ENCODE measurements at places on chromosomes 11 and 22.

- no peak for DNase-seq
Observed at GRCh38 chr11:44005063-44005701, 42.6 kb upstream of the ACCSL start.

- no peak for DNase-seq
Observed at GRCh38 chr11:9719566-9720289, 55.9 kb downstream of the SWAP70 start.

- no peak for DNase-seq
Observed at GRCh38 chr22:22823131-22823810, 64.3 kb upstream of the IGLL5 start.

DNA sequence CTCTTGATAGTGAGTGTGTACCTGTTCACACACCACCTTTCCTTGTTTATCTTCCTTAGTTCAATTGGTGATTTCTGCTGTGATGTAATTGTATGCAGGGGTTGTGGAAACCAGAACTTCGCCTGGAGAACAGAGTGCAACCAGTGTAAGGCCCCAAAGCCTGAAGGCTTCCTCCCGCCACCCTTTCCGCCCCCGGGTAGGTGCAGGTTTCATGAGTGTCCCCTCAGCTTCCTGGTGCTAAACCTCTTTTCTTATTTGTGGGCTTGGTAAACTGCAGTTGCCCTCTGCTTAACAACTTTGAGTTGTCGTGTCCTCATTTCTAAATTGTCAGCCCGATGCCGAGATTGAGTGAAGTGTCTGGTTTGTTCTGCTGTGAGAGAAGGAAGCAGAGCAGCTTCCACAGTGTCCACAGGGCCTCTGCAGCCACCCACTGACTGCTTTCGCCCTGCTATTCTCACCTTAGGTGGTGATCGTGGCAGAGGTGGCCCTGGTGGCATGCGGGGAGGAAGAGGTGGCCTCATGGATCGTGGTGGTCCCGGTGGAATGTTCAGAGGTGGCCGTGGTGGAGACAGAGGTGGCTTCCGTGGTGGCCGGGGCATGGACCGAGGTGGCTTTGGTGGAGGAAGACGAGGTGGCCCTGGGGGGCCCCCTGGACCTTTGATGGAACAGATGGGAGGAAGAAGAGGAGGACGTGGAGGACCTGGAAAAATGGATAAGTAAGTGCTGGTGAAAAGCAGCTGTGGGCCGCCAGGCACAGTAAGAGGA lies 7.1 kb upstream of the GAS2L1 start:
- DNase-seq, result no peak

- no peak for DNase-seq
Observed at GRCh38 chr11:130043575-130043974, 26.1 kb upstream of the APLP2 start.

GRCh38 chr11:79949574-79949973 lies 508.7 kb upstream of the TENM4 start:
- no peak for DNase-seq

DNA sequence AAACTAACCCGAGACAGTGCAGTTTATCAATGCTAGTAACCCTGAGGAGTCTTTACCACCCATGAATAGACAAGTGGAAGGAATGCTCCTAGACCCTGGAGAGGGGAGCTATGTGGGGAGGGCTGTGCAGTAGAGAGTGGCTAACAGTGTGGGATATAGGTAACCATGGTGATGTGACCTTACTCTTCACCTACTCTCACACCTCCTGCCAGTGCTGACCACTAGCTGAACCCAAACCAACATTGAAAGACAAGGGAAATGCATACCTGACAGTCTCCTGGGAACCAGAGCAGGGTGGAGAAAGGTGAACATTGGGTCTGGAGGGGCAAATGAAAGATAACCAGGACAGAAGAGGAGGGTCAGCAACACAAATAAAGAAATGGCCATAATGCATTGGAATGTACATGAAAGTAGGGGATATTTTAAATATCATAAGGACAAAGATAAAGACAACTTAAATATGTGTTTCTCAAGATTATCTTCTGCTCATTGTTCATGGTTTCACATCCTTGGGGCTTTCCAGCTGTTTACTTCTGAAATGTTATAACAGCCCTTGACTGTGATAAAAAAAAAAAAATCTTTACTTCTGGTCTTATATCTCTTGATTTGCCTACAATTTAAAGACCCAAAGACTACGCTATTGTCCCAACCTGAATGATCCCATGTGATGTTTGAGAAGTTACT lies 983.3 kb upstream of the TENM4 start:
- DNase-seq, result no peak

DNA sequence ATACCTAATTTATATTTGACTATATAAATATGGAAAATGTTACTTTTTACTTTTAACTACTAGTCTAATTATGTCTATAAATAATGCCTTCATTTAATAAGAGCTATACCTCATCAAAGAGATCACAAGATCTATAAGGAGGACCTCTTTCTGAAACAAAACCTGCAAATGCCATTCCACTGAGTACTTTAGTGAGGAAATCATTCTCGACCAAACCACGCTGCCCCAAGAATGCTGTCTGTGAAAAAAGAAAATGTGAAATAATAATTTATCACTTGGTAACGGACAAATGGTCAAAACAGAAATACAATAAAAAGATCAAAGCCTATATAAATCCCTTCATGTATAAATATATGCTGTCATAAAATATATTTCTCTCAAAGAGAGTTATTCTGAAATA lies 301.7 kb downstream of the SBF2 start:
- DNase-seq, result peak; percentile 42

- DNase-seq, result no peak
Observed at GRCh38 chr11:124737638-124738305, 2.0 kb upstream of the NRGN start.

Data from fibroblast of skin of scalp (primary cell).